ENCODE measurements at places on chromosomes 2 and 18.

DNA sequence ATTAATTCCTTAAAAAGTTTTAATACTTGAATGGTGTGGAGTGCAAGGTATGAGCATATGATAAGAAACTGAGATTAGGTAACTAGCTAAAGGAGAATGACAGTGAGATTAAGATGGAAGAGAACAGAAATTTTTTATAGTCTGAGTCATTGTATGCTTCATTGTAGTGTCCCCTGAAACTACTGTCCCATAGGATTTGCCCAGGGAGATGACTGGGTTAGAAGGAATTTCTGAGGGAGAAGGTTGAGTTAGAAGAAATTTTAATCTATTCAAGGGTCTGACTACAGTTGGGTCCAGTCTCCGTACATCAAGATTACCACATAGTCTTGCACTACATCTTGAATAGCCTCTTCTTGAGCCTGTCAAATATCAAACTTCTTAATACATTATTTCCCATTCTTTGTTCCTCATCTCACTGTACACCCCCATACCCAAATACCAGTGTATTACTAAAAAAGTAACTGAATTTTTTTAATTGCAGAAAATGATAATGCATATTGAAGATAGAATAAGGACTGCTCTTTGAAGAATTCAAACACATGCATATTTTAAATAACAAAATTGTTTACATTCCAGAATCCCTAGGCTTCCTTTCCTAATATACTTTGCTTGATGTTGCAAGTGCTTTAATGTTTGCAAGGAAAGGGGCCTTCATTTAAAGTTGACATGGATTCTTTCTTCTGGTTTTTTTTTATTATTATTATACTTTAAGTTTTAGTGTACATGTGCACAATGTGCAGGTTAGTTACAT lies 314.3 kb upstream of the COL3A1 start:
- no peak for DNase-seq

- DNase-seq = peak; percentile 64
These were observed 485.2 kb downstream of the DCDC2C start for GRCh38 chr2:4188561-4188960.

- no peak for DNase-seq
These were observed 14.6 kb upstream of the MBD2 start for GRCh38 chr18:54239091-54239490.

GRCh38 chr2:25960920-25961319 lies 21.4 kb downstream of the KIF3C start:
- DNase-seq = no peak

DNA sequence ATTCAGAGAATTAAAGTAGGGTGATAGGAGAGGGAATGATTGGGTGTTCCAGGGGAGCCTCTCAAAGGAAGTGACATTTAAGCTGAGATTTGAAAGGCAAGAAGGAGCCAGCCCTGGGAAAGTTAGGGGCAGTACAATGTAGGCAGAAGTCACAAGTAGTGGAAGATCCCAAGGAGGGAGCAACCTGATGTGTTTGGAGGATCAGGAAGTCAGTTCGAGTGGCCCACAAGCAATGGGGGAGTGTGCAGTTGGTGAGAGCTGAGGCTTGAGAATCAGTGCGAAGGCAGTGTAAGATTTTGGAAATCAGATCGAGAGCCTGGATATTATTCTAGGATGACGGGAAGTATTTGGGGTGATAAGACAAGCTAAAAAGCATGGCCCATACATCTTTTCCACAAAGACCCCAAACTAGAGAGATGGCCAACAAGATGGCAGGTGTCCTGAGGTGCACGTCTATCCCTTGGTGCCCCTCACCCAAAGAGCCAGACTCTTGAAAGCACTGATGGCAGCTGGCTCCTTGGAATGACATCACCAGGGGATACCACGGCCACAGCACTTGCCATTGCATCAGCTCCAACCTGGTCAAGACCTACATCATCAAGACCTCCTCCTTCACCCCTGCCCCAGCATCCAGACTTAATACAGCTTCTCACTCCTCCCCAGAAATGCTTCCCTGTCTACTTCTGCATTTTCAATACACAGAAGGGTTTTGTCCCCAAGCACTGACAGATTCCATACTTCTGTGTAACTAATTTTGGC lies 127.3 kb downstream of the BCL2 start:
- no peak for DNase-seq

DNA sequence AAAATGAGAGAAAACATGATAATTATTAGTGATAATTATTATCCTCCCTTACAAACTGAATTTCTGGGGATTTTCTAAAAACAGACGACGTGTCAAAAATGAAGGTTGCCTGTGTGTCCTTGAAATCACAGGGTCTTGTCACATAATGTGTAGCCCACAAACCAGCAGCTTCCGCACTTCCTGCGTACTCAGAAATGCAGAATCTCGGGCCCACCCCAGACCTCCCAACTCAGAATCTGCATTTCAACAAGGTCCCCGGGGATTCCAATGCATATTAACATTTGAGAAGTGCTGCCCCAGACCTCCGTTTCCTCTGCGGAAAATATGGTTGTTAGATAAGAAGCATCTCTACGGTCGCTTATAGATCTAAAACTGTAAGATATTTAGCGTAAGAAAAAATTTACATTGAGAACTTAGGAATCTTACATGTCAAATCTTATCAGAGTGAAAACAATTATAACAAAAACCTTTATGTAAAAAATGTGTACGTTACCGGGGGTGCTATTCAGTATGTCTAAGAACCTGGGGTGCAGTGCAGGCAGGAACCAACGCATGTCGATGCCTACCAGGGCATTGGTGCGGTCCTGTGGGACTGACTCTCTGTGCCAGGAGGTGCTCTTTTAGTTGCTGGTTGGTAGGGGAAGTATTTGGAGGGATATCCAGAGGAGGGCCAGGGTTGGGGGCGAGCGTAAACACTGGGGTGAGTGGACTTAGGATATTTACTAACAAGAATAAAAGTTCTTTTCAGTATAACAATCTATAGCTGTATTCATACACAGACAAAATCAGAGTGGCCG lies 15.2 kb downstream of the CDKL4 start:
- no peak for DNase-seq

GRCh38 chr18:79442508-79443221 lies 46.9 kb downstream of the NFATC1 start:
- DNase-seq = no peak

DNA sequence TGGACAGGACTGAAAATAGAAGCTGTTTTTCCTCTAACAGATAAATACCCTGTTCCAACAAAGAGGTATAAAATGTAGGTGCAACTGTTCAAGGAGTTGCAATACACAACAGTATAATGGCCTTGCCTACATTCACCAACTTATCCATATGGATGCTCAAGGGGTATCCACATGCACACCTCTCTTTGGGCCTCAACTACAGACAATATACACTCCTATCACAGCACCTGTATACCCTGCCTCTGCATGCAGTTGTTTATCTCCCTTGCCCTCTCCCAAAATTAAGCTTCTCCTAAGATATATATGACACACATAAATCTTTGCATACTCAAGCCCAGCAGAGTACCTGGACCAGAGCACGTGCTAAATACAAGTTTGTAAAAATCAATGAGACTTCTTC lies 37.3 kb downstream of the DARS1 start:
- DNase-seq = no peak

DNA sequence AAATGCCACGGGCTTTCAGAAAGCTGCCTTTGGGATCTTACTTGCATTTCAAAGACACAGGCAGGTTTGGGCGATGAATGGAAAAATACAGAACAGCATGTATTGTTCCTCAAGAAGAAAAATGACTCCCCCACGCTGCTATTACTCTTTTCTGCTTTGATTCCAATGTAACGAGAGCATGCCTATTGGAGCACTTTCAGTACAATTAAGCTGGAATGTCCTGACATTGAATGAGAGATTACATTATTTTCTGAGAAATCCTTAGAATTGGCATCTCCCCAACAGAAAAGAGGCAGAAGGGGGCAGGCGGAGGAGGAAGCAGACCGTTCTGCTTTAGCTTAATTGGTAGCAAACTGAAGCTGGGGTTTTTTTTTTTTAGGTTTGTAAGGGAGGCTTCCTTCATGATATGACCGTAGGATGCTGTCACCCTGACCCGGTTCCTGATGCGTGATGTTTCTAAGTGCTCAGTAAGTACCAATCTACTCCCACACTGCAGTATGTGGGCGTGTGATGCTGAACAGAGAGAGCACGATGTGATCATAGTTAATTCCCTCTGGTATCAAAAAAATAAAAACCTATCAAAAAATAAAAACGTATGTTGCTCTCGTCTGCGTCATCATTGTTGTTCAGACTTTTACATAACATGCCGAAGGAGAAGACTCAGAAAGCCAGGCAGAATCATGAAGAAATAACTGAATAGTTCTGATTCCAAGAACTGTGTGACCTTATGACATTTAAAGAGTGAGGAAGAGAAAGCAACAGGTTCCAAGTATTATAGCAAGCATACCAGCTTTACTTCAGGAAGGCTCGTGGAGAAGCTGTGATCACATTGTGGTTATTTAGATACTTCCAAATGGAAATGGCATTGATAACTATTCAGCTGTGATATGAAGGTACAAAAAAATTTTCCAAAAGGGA lies 40.5 kb downstream of the LONRF2 start:
- DNase-seq = no peak

- no peak for DNase-seq
These were observed 301.6 kb downstream of the STK39 start for GRCh38 chr2:167945660-167946368.

DNA sequence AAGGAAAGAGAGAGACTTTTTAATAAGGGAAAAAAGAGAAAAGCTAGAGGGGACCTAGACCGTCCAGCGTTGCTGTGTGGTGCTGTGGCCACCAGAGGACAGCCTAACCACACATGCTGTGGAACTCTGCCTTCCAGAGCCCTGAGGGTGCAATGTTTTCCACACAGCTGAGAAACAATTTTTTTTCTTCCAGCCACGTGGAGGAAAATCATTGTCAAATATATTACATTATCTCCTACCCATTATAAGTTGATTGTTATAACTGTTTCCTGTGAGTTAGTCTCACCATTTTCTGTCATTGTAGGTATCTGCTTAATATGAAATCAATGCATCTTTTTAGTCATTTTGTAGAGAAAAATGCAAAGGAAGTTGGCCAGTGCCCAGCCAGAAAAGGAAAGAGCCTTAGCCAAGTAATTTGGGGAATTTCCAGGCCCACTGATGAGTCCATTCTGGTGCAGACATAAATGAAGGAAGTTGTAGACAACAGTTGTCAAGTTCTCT lies 5.9 kb upstream of the MRPL19 start:
- peak; percentile 39 for DNase-seq

DNA sequence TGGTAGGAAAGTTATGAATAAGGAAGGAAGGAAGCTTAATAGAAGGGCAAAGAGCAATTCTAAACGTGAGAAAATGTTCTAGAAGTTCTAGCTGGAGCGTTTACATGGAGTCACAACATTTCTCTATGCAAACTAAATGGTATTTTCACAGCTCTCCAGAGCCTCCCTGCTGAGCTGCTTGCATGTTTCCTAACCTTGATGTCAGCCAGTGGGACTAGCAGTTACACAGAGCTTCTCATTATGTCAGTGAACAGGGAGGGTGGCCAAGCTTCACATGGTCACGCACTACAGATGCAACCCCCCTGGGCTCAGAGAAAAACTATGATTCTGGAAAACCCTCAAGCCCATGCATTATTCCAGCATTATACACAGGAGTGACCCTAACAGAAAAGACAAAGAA lies 153.4 kb upstream of the CCDC150 start:
- DNase-seq = no peak

GRCh38 chr2:209933499-209934483 lies 68.6 kb upstream of the RPE start:
- no peak for DNase-seq

DNA sequence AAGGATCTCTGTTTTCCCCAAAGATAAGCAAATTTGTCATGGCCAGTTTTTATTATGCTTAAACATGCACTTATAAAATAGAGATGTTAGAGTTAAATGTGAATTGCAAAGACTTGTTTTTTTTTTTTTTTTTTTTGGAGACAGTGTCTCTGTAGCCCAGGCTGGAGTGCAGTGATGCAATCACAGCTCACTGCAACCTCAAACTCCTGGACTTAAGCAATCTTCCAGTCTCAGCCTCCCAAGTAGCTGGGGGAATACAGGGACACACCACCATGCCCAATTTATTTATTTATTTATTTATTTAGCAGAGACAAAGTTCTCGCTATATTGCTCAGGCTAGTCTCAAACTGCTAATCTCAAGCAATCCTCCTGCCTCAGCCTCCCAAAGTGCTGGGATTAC lies 15.1 kb downstream of the PHOSPHO2 start:
- DNase-seq = no peak

GRCh38 chr2:127508023-127508630 lies 18.2 kb downstream of the IWS1 start:
- peak; percentile 51 for DNase-seq

DNA sequence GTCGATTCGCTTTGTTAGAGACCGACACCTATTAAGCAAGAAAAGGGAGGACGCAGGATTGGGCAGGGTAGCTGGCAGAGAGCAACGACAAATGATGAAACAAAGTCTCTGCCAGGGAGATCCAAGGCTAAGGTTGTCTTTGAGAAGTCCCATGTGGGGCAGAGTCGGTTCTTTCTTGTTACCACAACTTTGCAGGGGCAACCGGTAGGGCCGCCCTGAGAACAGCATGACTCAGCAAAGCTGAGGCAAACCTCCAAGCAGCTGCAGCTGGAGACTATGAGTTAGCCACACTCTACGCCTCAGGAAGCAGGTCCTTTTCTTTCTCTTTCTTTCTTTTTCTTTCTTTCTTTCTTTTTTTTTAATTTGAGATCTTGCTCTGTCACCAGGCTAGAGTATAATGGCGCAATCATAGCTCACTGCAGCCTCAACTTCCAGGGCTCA lies 452.3 kb upstream of the ID2 start:
- no peak for DNase-seq

- no peak for DNase-seq
These were observed 957.8 kb downstream of the SLC4A3 start for GRCh38 chr2:220585241-220585640.

GRCh38 chr2:234548695-234549420 lies 52.0 kb upstream of the ARL4C start:
- DNase-seq = peak; percentile 11

DNA sequence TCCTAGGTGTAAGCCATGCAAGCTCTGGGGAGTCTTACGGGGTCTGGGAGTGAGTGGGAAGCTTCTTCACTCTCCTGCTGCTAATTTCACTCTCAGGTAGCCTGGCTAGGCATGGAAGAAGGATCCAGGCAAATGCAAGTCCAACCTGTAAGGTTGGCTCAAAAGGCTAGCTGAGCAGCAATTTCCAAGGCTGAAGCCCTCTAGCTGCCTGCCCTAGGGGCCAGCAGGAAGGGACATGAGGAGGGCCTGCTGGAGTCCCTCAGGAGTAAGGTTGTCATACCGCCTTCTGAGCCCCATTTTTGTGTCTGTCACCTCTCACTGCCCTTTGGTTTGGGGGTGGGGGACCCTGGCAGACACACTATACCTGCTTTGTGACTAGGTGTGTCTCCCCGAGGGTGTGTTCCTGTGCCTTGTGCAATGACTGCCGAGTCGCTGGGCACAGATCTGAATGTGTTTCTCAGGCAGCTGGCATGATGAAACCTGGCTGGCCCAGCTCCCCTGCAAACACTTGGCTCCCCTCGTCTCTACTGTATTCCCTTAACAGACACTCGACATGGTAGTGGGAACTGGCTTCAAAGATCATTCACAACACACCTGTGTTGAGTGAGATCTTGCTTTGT lies 123.9 kb upstream of the FAM136A start:
- no peak for DNase-seq
